ENCODE measurements at places on chromosomes 11 and 22.

- no peak for DNase-seq
Measured at GRCh38 chr11:44333271-44334218, 23.6 kb upstream of the ALX4 start.

DNA sequence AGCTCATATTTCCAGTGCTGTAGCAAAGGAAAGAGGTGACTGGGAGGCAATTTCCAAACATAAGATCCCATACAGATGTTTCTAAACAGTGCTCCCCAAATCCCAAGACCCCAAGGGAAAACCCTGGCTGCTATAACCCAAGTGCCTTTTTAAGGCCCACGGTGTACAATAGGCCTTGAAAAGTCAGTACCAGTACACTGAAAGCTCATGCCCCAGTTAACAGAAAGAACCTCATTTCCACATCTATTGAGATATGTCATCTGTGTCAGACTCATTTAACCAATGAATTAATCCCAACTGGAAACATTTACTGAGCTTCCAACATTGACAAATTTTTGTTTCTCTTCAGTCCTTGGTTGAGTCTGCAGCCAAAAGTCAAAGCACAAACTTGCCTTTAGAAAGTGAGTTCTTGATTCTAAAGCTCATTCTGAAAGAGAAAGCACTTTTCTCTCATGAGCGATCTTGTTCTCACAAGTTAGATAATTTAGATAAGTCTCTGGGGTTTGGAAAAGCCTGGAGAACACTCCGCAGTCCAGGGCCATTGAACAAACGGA is 239.8 kb upstream of the ARHGAP20 start:
- DNase-seq, result no peak

DNA sequence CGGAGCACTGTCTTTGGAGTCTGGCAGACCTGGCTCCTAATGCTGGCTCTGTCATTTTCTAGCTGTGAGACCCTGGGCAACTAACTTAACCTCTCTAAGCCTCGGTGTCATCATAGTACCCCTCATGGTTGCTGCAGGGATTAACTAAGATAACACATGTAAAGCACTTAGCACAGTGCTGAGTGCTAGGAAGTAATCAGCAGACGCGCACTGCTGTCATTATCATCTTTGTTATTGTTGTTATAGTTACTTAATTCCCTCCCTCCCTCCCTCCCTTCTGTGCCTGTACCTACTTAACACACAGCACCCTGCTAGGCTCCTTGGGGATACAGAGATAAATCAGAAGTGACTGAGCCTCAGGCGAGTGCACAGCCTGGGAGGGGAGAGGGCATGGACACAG is 104.7 kb upstream of the PITPNB start:
- no peak for DNase-seq

GRCh38 chr11:78390809-78391208 is 26.8 kb downstream of the GAB2 start:
- DNase-seq, result no peak

DNA sequence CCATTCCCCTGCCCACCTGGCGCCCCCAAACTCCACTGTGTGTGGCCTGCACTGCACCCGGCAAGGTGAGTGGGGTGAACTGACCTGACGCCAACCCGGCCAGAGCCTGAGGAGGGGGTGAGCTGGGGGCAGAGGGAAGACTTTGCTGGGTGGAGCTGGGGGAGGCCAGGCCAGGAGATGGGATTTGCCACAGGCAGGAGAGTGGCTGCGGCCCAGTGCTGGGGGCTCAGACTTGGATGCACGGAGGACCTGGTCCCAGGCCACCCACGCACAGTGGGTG is 17.8 kb upstream of the FLRT1 start:
- DNase-seq, result no peak

DNA sequence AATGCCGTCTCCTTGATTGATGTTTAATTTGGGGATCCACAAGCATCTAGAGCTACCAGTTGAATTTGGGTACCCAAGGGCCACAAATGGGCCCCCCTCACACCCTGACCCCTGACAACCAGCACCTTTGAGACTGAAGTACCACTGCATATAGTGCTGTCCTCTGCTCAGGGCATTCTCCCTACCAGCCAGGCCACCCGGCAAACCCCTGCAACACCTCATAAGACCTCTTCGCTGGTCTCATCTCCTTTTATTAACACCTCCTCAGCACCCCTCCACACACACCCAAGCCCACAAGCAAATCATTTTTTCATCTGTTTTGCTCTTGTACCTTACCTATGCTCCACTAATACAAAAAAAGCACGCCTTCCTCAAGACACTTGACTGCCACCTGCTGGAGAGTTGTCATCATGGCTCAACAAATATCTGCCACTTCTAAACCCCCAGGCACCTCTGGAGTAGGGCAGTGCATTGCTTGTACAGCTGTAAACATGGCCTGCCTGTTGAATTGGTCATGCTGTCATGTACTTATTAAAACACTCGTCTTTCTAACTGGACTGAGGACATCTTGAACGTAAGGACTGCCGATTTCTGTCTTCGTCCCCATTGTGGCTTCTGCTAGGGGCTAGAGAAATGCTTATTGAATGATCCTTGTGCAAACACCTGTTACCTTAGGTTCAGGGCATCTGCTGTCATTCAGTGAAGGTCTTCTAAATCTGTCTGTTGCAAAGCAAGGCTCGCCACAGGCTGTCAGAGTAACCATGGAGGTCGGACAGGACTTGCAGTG is 66.5 kb downstream of the BMAL1 start:
- DNase-seq, result peak; percentile 58

- DNase-seq, result no peak
Measured at GRCh38 chr11:61893981-61894380, 2.6 kb upstream of the FADS3 start.

DNA sequence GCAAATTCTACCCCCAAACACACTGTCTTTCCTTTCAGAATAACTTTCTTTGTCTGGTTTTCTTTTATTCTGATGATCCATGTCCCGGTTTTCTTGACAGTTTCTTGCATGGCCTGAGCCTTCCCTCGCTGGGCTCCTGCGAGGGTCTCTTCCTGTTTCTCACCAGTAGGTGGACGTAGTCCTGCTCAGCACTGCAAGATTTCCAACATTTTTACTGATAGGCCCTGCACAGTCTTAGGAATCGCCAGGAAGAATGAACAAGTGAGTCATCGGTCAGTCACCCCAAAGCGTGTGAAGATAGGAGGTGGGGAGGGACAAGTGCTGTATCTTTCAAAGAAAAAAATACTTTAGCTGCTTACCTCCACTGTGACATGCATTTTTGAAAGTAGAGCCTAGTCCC is 16.9 kb upstream of the KIRREL3 start:
- DNase-seq, result no peak

DNA sequence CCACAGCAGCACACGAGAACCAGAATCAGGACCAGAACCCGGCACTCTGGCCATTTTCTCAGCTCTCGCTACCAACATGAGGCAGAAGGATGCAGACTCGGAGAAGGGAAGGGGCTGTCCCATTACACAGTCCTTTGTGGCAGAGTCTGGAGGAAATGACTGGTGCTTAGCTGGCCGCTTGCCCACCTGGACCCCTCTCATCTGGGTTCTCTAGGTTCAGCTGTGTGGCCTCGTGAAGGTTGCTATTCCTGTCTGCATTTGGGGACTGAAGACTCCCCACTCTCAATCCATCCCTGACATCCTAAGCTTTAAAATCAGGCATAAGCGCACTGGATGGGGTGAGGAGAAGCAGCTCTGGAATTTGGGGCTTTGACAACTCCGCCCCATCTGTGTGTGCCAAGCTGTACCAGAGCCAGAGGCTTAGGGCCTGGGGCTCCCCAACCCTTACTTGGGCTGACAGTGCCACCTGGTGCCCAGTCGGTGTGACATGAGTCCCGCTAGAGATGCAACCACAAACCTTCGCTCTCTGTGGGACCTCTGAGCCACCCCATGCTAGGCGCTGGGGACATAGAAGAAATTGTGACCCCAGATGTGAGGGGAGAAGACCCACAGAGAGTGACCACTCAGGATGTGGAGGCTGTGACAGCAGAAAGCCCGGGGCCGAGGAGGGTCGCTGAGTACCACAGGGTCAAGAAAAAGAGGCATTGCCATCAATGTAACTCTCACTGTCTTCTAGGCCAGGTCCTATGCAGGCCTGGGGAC is 35.8 kb upstream of the FCHSD2 start:
- DNase-seq, result peak; percentile 85

DNA sequence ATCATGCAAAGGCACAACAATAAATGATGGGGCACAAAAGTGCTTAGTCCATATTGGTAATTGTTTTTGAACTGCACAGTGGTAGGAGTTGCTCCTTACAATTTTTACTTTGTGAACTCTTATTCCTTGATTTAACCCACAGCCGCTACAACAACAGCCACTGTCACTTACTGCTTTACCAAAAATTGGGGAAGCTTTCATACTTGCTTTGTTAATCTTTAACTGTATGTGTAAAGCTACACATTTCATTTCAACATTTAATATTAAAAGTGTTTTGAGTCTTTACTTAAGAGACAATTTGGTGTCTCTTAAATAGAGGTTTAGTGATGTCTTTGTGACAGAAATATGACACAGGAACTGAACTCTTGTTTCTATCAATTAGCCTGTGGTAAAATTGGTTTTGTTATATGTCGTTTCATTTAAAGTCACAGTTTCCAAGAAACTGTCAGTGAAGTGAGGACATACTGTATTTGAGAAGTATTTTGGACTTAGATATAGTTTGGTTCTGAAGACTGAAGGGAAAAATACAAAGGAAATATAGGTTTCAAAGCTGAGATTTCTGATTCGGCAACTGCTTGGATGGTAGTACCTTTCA is 6.5 kb upstream of the IL18BP start:
- no peak for DNase-seq

- peak; percentile 68 for DNase-seq
Measured at GRCh38 chr11:74449369-74449931, 17.9 kb downstream of the KCNE3 start.

GRCh38 chr11:103998826-103999508 is 37.5 kb upstream of the DDI1 start:
- no peak for DNase-seq

DNA sequence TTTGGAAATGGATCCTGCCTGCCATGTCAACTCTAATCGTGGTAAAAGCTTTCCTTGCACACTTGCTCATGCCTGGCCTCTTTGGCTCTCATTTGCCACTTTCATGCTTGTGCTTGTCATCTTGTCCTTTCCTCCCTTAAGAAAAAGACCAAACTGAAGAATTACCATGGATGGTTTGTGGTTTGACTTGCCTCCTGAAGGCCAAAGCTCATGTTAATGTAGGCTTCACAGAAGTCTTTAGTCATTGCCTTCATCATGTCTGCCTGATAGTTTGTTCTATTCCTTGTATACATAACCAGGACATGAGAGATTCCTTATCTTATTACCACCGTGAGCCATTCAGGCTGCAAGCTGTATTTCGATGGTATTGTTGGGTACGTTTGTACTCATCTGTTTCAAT is 17.3 kb downstream of the TEAD1 start:
- DNase-seq, result no peak

DNA sequence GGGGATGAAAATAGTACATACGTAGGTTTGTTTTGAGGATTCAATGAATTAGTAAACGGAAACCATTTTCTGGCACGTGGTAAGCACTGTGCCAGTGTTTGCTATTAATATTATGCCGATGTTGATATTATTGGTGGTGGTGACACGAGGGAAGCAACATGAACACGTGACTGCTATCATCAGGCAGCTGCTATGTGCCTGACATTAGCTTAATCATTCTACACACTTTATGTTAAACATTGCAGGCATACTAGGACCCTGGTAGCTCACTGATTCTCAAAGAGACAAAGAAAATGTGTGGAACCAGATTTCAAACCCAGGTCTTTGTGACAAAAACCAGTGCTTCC is 656 bp downstream of the SRRD start:
- no peak for DNase-seq

DNA sequence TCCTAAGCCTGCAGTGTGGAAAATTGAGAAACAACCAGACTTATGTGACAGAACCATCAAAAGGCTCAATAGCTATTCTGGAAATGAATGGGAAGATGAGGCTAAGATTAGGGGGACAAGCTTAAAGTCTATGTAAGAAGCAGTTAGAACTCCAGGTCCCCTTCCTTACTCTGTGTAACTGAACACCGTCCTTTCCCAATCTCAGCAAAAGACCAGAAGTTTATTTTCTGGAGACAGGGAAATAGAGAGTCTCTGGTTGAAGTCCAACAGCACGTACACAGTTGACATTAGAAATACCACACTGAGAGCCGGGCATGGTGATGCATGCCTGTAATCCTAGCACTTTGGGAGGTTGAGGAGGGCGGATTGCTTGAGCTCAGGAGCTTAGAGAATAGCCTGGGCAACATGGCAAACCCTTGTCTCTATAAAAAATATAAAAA is 93.9 kb downstream of the CD44 start:
- DNase-seq, result no peak

DNA sequence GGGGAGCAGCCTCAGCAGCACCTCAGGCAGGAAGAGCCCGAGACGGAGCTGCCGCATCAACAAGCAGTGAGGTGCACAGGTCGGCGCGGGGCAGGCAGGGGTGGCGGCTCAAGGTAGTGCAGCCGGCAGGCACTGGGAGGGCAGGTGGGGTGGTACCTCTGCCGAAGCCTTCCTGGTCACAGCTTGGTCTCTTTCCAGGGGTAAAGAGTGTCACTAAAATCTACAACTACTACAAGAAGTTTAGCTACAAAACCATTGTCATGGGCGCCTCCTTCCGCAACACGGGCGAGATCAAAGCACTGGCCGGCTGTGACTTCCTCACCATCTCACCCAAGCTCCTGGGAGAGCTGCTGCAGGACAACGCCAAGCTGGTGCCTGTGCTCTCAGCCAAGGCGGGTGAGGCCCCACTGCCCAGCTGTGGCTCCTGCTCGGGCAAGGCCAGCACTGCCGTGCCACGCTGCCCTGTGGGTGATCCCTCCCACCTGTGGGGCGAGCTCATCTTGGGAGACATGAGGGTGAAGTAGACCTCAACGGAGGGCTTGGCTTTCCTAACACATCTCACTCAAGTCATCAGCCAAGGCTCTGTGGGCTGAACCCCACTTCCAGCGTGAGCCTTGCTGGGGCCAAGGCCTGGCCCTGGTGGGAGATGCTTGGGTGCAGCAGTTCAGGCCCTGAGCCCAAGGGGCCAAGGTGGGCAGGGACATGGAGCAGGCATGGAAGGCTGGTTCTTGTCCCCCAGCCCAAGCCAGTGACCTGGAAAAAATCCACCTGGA is 13.6 kb downstream of the GATD1 start:
- no peak for DNase-seq

GRCh38 chr22:43399338-43399979 is 12.4 kb upstream of the MPPED1 start:
- no peak for DNase-seq

- no peak for DNase-seq
Measured at GRCh38 chr11:11980200-11980599, 28.2 kb downstream of the DKK3 start.

- no peak for DNase-seq
Measured at GRCh38 chr11:3896644-3897043, 41.2 kb downstream of the STIM1 start.

- DNase-seq, result no peak
Measured at GRCh38 chr11:104583857-104584256, 314.4 kb downstream of the CASP12 start.

DNA sequence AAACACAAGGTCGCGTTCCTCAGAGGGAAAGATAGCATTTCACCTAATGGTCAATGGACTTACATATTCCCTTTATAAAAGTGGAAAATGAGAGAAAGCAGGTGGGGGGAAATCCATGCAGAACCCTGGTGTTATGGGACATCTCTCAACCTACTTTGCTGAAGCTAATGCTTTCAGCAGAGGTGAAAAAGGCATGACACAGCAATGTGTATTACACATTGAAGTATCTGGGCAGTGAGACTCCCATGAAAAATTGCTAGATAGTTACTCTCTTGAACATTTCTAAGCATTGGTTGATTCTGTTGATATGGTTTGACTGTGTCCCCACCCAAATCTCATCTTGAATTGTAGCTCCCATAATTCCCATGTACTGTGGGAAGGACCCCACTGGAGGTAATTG is 60.0 kb upstream of the PICALM start:
- DNase-seq, result no peak

- DNase-seq, result no peak
Measured at GRCh38 chr11:110034806-110035205, 58.4 kb upstream of the ZC3H12C start.

Data from GM20000 (cell line).